Effector CD8-positive, alpha-beta T cell (primary cell): ENCODE measurements at places on chromosomes 1 and 21.

DNA sequence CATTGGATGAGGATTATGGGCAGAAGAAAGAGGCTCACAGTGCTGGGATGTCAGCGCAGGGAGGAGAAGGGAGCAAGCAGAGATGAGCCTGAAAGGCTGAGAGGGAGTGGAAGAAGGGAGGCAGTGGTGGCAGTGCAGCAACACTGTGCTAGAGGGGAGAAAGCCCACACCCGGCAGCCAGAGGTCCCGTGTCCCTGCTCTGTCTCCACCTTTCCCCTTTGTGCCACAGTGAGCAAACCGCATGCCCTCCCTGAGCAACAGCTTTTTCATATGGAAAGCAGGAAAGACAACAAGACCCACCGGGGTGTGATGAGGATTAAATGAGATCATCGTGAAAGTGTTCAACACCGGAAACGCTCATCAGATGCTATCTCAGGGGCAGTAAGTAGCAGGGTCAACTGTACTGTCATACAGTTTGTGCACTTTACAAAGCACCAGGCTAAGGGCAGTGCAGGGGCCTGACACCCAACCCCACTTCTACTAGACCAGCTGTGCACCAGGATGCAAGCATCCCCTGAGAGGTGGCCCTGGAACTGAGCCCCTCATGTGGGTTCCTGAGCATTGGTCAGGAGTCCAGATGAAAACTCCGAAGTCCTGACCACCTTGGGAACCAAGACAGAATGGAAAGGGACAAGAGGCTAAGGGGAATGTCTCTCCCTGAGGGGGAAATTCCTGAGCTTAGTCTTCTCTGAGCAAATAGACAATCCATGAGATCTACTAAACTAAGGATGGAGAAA, 9.1 kb downstream of the NHLH1 start:
- no peak for DNase-seq

DNA sequence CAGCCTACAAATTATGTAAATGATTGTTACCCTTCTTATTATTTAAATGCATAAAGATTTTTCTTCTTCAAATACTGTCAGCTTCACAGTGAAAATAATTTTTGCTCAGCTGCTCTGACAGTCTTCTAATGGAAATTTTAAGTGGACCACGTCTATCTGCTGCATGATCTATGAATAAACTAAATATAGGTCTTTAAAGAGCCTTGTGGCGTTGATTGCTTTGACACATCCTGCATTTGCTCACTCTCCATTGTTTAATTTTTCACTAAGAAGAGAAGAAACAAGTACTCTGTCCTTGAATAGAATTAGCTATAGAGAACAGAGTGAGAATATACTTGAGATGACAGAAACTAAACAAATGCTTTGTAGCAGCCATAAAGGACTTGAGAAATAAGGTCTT, 826.1 kb downstream of the MRPL39 start:
- no peak for DNase-seq

GRCh38 chr1:175186433-175187160, 6.0 kb downstream of the KIAA0040 start:
- no peak for DNase-seq

DNA sequence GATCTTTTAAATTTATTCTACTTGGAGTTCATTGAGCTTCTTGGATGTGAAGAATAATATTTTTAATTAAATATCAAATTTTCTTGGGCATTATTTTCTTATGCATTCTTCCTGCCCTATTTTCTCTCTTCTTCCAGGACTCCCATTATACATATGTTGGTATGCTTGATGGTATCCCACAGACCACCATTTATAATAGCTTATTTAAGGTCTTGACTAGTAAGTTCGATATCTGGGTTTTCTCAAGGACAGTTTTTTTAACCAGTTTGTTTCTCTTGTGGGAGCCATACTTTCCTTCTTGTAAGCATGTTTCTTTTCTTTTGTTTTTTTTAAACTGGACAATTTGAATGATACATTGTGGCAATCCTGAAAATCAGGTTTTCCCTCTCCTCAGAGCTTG, 15.4 kb upstream of the DDR2 start:
- DNase-seq: no peak

- no peak for DNase-seq
Observed at GRCh38 chr1:51274676-51275075, 38.6 kb downstream of the RNF11 start.

DNA sequence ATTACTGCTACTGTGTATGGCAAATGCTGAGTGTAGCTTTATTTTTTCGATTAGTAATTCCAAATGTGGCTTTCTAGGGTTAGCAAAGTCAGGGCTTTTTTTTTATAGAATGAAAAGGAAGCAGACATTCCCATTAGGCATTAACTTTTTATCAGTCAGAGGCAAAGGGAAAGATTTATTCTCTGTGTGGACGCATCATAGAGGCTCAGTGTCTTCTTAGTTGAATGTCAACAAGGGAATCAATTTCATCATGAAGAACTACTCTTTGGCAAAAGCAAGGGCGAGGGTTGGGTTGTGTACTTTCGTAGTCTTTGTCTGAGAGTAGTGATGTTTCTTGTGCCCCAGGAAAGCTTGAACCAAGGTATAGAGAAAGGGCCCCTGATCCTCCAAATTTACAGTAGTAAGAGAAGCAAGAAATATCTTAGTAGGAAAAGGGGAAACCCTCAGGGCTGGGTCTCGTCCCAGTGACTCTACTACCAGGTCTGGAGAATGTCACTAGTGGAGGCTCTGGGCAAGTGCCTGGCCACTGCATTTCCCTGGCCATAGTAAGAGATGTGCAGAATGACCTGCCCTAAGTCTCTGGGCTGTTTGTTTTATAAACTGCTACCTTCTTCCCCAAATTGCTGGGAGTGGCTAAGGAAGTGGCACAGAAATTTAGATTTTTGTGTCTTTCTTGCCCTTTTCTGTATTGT, 30.0 kb upstream of the MACF1 start:
- no peak for DNase-seq

DNA sequence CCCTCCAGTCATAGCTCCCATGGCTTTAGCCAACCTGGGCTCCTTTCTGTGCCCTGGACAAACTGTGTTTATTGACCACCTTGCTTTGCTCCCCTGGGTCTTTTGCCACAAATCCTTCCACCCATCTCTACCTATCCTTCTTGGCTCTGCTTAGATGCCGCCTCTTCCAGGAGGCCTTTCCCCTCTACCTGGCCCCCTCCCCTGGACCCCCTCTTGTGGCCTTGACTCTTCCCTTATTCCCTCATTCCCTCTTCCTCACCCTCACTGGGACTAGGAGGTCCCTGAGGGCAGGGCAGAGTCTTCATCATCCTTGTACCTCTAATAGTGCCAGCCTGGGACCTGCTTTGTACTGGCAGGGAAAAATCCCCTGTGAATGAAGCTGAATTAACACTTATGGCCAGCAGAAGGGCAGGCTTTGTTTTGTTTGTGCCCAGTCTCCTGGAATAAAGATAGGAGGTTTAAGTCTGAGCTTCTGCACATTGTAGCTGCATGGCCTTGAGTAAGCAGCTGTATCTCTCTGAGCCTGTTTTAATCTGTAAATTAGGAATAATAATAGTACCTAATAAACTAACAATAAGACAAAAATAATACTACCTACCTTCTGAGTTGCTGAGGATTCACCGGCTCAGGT, 13.7 kb downstream of the PTPRU start:
- DNase-seq: no peak

DNA sequence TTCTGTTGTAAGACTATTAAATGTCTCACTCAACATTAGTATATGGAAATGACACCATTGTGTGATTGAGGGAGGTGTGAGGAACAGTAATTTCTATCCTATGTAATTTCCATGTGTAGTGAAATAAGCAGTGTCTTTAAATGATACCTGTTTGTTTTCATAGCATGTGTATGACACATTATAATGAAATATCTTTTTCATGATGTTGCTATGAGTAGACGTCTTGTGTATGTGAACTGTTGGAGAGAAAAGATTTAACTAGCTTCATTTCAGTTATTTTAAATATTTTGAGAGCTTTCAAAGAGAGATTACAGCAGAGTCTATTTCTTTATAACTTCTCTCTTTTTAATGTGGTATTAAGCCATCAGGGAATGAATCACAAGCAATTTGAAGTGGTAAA, 71.5 kb upstream of the QSOX1 start:
- no peak for DNase-seq

DNA sequence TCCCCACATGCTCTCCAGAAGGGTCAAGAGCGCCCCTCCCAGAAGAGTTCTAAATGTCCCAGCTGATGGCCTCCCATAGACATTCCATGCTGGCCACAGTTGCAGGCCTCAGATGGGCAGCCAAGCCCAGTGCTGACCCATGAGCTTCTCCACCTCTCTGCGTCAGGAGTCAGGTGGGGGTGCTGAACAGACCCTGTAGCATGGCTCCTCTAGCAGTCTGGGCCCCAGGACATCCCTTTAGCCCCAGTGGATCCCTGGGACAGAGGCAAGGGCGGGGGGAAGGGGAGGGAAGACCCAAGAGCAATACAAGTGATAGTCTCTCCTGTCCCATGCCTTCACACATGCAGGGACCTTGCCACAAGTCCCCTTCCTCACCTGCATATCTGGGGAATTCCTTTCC, 56.7 kb downstream of the LRRN2 start:
- DNase-seq: no peak

- no peak for DNase-seq
Observed at GRCh38 chr1:25695090-25695770, 78.6 kb downstream of the MAN1C1 start.

DNA sequence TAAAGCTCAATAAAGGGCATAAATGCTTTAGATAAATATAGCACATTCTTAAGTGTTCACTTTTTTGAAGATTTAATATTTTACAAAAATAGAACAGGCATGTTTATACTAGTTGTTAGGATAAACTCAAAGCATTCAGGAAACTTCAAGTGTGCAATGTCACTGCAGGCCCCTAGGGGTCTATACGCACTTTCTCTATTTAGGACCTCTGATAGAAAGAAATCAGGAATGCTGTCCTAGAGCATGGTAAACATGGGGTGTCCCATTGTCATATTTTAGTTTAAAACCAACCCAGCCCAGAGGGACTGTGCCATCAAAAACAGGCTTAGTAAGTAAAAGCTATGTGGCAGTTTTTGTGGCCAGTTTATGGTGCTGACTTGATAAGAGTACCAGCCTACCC, 102.2 kb downstream of the BARHL2 start:
- DNase-seq: no peak

DNA sequence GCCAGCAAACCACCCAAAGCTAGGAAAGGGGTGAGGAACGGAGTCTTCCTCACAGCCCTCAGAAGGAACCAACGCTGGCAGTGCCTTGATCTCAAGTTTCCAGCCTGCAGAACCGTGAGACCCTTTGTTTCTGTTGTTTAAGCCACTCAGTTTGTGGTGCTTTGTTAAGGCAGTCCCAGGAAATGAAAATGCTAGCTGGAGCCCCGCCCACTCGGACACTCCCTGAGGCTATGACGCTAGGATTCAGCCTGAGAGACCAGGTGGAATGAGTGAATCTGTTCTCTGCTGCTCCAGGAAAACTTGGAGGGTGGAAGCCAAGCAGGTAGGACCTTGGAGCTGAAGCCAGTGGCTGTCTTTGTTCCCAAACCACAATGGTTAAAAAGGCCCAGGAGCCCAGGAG, 196.5 kb upstream of the POU3F1 start:
- DNase-seq: no peak

- no peak for DNase-seq
Observed at GRCh38 chr21:33403786-33404585, 773 bp downstream of the IFNGR2 start.

- no peak for DNase-seq
Observed at GRCh38 chr1:199691540-199691939, 336.0 kb upstream of the NR5A2 start.

GRCh38 chr1:225691377-225691776, 38.5 kb upstream of the ENAH start:
- no peak for DNase-seq

GRCh38 chr21:31252611-31253010, 91.5 kb downstream of the TIAM1 start:
- no peak for DNase-seq

- DNase-seq: no peak
Observed at GRCh38 chr1:156409439-156409838, 40.4 kb downstream of the RHBG start.

DNA sequence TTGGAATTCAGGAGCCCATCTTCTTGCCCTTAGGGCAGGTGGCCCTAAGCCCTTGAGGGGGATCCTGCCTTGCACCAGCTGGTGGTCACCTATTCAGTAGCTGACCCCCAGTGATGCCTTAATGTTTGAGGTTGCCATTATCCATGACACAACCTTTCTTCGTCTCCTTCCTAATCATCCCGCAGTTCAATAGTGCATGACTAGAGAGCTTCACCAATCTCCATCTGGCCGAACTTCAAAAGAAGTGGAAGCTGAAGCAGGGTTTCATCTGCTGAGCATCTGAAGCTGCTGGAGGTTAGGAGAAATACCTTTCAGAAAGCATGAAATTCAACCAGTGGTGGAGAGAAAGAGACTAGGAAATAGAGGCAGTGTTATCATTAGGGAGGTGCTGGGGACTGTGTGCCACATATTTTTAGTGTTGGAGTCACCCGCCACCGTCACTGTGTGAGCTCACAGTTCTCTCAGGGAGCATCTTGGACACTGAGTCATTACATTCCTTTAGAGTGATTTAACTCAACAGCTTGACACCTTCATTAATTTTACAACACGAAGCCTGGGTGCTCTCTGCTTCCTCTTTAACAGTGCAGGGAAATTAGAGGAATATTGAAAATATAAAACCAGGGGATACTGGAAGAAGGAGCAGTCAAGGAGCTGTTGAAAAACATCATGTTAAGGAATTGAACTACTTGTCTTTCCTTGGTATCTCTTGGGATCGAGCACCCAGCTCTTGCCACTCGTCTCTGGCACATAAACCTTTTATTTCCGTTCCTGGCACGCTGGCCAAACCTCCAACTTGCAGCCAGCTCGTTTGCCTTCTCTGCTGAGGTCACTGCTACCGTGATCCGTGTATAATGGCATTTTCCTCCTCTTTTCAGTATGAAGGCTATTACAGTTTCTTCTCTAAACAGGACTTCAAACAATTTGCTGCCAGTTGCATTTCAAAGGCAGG, 53.6 kb downstream of the PEX14 start:
- DNase-seq: no peak

DNA sequence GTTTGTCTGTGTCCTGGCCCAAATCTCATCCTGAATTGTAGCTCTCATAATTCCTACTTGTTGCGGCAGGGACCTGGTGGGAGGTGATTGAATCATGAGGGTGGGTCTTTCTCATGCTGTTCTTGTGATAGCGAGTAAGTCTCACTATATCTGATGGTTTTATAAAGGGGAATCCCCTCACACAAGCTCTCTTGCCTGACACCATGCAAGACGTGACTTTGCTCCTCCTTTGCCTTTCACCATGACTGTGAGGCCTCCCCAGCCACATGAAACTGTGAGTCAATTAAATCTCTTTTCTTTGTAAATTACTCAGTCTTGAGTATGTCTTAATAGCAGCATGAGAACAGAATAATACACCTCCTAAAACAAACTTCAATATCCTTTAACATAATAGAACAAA, 1065.6 kb downstream of the PLA2G4A start:
- no peak for DNase-seq

- DNase-seq: no peak
Observed at GRCh38 chr1:43308635-43309404, 8.0 kb downstream of the TIE1 start.

DNA sequence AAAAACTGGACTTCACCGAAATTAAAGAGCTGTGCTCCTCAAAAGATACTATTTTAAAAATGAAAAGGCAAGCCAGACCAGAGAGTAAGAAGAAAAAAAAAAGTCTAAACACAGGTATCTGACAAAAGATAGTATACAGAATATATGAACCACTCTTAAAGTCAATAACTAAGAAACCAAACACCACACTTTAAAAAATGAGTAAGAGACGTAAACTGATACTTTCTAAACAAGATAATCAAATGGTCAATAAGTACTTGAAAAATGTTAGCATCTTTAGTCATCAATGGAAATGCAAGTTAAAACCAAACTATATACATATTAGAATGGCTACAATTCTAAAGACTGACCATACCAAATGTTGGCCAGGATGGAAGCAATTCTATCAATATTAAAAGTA, 77.6 kb downstream of the EVI5 start:
- no peak for DNase-seq
